Activated CD4-positive, CD25-positive, alpha-beta regulatory T cell (primary cell): ENCODE measurements at places on chromosomes 1 and 21.

DNA sequence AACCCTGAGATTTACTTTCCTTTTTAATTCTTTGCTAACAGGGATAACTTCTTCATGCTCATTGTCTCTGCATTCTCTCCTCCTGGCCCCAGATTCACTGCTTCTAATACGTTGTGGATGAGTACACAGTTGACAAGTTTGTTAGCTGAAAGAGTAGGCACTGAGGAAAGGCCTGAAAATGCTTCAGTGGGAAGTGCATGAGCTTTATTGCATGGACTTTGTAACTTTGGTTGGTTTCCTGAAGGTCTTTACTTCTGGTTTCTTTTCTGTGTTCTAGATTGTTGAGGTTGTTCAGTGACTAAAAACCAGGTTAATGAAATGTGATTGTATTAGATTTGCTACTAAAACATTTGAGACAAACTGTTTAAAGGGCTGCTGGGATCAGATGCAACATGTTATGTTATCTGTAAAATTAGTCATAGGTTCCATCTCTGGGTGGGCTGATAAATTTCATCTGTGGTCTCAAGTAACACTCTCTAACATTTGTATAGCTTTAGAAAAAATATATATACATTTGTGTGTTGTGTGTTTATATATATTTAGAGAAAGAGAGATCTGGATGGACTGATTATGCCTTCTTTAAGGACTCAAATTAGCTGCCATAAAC is 19.1 kb downstream of the LRIG2 start:
- no peak for DNase-seq

DNA sequence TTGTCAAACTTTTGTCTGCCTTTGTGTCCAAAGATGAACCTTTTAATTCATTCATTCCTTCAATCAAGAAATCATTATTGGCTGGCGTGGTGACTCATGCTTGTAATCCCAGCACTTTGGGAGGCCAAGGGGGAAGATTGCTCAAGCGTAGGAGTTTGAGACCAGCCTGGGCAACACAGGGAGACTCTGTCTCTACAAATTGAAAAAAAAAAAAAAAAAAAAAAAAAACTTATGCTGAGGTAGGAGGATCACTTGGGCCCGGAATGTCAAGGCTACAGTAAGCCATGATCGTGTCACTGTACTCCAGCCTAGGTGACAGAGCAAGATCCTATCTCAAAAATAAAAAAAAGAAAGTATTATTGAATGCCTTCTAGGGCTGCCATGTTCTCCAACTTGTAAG is 51.3 kb upstream of the CXADR start:
- DNase-seq: no peak

- no peak for DNase-seq
Measured at GRCh38 chr1:114703242-114703641, 7.9 kb upstream of the AMPD1 start.

- DNase-seq: no peak
Measured at GRCh38 chr21:33300701-33301631, 23.8 kb upstream of the IFNAR1 start.

- DNase-seq: no peak
Measured at GRCh38 chr1:230385158-230385450, 41.0 kb downstream of the PGBD5 start.

- DNase-seq: no peak
Measured at GRCh38 chr1:116951200-116951935, 41.7 kb downstream of the PTGFRN start.
